ENCODE measurements at places on chromosomes 1 and 21.

GRCh38 chr1:182227864-182228547 is 163.6 kb downstream of the GLUL start:
- no peak for DNase-seq

GRCh38 chr1:42723511-42723910 is 16.5 kb downstream of the CLDN19 start:
- DNase-seq = no peak

DNA sequence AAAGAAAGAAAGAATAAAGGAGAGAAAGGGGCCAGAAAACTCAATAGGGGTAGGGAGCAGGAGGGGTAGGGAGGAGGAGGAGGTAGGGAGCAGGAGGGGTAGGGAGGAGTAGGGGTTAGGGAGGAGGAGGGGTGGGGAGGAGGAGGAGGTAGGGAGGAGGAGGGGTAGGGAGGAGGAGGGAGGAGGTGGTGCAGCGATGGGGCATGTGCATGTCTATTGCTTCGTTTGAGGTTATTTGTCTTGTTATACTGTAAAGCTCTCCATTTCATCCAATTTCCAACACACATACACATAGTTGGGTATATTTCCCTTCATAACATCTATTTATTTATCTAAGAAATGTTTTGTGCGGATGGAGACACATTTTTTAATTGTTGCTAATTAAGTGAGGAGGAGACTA is 19.7 kb downstream of the RGS1 start:
- no peak for DNase-seq

DNA sequence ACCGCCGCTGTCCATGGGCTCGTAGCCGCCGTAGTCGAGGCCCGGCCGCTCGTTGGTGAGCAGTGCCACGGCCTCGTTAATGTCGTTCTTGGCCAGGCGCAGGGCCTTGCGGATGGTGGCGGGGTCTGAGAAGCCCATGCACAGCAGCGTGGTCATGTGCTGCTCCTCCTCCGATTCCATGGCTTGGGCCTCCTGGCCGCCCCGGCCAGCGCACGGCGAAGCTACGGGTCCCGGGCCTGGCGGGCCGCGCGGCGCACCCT is 300 bp downstream of the USP24 start:
- DNase-seq = peak; percentile 13

DNA sequence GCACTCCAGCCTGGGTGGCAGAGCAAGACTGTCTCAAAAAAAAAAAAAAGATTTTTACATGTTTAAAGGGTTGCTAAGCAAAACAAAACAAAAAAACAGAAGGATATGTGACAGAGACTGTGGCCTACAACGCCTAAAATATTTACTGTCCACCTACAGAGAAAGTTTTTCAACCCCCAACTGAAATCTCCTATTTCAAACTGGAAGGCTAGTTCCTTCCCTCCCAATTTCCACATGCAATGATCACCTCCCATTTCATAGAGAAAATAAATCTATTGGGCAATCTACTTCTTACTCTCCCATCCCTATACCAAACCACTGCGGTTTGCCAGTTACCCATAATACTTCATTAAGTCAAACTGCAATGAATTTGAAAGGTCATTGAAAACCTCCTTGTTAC is 74.2 kb downstream of the ST3GAL3 start:
- no peak for DNase-seq

- DNase-seq = no peak
These were observed 67.0 kb downstream of the SIPA1L2 start for GRCh38 chr1:232562855-232563510.

GRCh38 chr1:53180226-53180625 is 16.4 kb upstream of the CPT2 start:
- DNase-seq = no peak

DNA sequence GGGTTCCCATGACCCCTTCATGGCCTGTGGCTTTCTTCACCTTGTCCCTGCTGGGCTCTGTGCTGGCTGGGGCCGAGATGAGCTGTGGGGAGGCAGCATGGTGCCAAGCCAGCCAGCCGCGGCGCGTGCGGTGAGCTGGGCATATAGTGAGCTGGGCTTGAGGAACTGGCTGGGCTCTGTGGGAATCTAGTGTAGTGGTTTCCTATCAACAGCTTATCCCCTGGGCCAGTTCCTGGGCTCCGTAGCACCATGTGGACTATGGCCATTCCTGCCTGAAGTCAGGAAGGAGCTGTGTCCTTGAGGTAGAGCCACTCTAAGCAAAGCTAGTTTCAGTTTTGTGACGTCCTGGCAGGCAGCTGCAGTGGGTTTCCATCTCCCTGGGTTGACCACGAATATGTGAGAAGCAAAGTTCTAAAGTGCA is 1.8 kb downstream of the NCMAP start:
- DNase-seq = no peak

GRCh38 chr1:97013941-97014340 is 292.4 kb downstream of the PTBP2 start:
- DNase-seq = no peak

DNA sequence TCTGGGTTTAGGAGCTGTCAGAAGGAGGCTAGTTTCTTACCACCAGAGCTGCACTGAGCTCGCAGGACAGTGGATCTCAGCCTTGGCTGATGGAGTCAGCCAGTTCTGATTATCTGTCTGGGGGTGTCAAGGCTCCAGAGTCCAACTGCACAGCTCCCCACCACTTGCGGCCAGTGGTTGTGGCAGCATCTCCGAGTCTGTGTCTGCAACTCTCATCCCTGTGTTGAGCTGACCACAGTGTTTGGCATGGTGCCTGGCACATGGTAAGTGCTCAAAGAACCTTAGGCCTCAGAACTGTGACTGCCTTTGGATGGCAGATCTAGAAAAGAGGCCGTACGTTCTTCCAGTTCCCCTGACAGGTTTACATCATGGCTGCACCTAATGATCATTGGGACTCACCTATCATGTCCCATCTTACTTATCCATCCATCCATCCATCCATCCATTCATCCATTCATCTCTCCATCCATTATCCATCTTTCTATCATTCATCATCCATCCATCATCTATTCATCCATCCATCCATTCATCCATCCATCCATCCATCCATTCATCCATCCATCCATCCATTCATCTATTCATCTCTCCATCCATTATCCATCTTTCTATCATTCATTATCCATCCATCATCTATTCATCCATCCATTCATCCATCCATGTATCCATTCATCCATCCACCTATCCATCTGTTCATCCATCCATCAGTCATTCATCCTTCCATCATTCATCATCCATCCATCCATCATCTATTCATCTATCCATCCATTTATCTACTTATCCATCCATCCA is 114.5 kb downstream of the CRYAA start:
- DNase-seq = no peak

- no peak for DNase-seq
These were observed 6.1 kb downstream of the MYBPHL start for GRCh38 chr1:109300650-109301151.

DNA sequence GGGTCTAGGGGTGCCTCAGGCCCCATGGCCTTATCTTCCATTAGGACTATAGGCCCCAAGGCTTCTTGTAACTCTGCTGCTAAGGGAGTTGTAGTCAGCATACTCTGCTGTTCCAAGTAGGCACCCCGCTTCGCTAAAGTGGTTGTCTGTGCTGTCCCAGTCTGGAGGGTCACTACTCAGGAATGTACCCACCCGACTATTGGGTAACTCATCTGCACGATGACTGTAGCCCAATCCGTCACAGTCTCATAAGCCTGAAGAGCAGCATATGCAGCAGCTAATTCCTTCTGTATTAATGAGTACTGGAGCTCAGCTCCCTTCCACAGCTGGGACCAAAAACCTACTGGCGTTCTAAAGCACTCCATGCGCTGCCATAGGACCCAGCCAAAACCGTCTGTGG is 111.0 kb downstream of the GDAP2 start:
- no peak for DNase-seq

GRCh38 chr1:20137055-20137454 is 2.1 kb upstream of the PLA2G2F start:
- no peak for DNase-seq

DNA sequence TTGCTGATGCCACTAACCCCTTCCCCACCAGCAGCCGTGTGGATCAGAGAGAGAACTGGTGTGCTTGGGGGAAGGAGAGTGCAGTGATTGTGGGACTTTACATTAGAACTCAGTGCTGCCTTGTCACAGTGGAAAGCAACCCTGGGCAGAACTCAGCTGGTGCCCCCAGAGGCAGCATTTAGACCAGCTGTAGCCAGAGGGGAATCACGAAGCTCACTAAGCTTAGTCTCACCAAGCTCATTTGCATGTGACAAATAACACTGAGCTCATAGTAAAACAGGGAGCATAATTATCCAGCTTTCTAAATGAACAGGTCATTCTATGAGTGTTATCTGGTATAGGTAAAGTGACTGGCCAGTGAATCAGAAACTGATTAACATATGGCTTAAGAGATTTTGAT is 9.8 kb upstream of the SMAP2 start:
- no peak for DNase-seq

- DNase-seq = no peak
These were observed 3.1 kb upstream of the NCF2 start for GRCh38 chr1:183593356-183593755.

- DNase-seq = no peak
These were observed 8.4 kb downstream of the SYPL2 start for GRCh38 chr1:109474697-109475096.
